Non-pigmented ciliary epithelial cell (primary cell): ENCODE measurements at places on chromosomes 3 and 15.

GRCh38 chr3:152309031-152309430 lies 40.3 kb downstream of the MBNL1 start:
- DNase-seq: no peak

GRCh38 chr3:55069950-55070349 lies 142.1 kb upstream of the LRTM1 start:
- DNase-seq: no peak

DNA sequence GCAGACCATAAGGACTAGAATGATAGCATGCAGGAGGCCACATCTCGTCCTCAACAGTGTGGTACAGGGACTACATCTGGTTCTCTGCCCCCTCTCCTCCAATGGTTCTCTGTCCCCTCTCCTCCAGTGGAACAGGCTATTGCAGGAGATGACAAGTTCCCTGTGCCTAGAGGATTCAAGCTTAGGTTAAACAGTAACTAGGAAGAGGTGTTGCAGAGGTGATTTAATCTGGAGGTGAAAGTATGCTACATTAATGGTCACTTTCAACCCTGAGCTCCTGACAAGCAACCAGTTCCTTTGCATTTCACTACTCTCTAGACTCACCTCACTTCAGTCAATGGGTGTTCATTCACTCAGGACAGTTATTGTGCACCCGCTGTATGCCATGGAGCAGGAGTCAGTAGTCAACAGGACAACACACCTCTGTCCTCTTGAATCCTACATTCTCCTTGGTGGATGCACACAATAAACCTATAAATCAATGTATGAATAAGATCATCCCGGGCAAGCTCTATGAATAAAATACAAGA lies 16.0 kb downstream of the SPATA12 start:
- no peak for DNase-seq

DNA sequence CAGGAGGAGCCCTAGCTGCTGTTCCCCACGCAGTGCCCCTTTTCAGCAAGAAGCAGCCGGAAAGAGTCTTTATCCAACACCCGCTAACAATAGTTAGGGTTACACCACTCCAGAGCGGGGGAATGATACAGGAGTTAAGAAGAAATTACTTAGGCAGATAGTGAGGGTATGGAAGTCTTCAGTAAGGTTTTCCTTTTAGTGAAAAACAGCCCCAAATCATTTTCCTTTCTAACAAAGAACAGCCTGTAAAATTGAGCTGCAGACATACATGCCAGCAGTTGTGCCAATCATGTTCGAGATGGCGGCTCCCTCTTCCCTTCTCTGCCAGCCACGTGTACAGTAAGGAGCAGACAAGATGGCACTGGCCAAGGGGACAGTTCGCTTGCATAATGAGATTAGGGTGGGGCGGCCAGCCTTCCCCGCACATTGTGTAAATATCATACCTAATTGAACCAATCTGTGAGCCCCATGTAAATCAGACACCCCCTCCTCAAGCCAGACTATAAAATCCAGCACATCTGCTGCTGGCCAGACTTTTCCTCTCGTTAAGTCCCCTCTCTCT lies 18.5 kb upstream of the SENP5 start:
- DNase-seq: no peak

DNA sequence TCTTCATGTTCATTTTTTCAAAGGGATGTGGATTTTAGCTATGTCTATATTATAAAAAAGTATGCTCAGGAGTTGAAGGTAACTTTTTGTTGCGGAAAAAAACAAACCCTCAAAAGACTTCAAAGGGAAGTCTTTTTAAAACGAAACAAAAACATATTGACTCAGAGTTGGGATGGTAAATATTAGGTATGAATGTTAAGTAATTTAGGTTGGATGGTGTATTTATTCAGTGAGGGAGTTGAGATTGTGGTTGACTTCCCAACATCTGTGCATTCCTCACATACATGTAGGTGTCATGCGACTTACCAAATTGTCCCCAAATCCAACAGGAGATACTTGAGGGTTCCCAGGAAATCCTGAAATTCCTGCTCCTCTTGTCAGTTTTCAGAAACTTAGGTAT lies 32.7 kb upstream of the PLSCR5 start:
- DNase-seq: no peak

DNA sequence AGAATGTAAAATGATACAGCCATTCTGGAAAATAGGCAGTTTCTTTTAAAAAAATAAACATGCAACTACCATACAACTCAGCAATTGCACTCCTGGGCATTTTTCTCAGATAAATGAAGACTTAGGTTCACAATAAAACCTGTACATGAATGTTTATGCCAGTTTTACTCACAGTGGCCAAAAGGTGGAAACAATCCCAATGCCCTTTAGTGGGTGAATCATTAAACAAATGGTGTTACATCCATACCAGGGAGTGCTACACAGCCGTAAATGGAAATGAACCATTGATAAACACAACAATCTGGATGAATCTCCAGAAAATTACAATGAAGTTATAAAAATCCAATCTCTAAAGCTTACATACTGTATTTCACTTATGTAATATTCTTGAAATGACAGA lies 140.3 kb downstream of the ADAMTSL3 start:
- DNase-seq: no peak

GRCh38 chr3:170233530-170233929 lies 11.3 kb downstream of the PRKCI start:
- DNase-seq: no peak

DNA sequence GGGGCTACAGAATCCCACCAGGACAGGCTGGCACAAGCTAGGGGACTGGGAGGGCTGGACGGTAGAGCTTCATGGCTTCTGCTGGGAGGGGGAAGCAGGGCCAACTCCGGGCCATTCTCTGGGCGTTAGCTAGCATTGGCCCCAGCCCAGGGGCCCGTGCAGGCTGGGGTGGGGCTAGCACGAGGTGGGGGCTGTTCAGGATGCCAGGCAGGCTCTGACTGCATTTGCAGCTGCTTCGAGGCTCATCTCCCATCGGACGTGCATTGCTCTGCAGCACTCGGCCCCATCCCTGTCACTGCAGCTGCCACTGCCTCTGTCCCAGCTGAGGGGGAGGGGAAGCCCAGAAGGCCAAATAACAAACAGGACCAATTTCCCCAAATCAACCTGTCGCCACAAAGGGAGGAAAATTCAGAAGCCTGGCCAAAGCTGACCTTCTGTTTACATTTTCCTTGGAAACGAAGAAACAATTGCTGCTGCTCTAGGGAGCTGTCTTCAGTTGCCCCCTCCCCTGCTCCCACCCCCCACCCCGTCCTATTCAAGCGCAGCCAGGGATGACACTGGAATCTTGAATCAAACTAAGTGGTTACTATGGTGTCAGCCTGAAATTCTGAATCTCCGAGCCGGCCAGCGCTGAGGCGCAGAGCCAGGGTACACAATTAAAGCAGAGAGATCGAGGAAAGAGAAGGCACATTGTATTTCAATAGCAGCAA lies 138.8 kb upstream of the PRR20G start:
- DNase-seq: no peak

DNA sequence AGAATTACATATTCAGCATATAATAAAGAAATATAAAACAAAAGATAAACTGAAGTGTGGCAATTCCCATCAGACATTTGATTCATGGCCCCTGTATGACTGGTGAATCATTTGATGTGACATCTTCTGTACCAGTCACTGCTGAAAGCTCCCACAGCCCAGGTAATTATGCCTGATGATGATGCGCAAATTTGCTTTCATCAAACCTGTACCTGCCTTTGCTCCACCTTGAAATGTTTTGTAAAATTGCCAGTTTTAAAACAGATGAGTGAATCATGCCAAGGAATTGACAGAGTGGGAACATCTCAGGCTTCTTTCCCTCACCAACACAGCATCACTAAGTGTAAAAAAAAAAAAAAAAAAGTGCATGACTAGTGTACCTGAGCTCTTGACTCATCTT lies 66.5 kb upstream of the EIF1B start:
- DNase-seq: no peak

DNA sequence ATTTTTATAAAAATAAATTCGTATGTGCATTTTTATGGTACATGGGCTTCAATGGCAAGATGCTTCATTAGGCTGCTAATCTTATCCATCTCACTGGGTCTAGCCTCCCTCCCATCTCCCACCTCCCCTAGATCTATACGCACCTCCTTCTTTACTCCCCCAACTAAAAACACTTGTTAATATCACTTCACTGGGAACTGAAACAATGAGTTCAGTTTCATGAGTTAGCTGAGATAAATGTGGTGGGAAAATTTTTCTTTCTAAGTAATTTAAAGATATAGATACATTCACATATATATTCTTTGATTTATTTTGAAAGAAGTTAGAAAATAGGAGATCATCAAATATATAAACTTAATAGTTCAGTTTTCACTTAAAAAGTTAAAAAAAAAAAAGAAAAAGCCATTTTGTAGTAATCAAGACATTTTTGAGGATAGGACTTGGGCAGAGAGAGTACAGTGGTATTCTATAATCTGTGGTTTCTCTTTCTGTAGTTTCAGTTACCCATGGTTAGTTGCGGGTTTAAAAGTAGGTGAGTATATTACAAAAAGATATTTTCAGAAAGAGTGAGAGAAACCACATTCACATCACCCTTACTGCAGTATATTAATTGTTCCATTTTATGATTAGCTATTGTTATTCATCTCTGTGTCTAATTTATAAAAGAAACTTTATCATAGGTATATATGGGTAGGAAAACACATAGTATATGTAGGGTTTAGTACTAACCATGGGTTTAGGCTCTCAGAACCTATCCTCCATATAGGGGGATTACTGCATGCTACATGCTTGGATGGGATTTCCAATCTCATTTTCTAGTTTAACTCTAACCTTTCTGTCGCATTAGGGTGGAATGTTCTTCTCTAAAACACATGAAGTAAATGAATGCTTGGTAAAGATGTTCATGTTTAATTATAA lies 316.0 kb upstream of the CBLB start:
- no peak for DNase-seq

DNA sequence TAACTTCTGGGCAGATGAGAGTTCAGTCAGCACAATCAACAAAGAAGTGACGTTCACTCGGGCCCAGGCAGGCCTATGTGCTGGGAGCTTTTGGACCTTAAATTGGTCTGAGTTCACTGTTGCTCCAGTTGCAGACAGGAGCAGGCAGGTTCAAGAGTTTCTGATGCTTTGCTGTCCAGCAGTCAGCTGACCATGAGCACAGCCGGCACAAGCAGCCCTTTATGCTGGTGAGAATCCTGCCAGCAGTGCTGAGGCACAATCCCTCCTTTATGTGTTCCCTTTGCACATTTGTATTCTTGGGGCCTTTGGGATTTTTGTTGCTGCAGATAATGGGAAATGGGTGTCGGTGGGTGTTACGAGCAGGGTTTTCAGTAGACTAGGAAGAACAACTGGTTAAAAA lies 81.2 kb upstream of the GOLGA8J start:
- no peak for DNase-seq

DNA sequence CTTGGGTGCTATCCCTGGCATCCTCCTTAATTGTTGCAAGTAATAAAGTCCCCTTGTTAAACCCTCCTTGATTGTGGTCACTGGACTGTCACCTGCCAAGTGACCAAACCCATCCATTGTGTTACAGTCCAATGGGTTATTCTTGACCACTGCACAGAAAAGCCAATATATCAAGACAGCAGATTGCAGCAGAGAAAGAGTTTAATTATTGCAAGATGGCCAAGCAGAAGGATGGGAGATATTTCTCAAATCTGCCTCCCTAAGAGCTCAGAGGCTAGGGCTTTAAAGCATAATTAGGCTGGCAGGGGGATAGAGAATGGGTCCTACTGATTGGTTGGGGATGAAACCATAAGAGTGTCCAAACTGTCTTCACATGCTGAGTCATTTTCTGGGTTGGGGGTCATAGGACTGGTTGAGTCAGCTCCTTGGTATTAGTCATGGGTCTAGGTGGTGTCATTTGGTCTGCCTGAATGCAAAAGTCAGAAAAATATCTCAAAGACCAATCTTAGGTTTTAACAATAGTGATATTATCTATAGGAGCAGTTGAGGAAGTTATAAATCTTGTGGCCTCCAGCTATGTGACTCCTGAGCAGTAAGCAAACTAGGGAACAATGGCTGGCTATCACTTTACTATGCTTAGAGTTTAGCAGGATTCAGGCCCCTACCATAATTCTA lies 19.1 kb upstream of the XYLB start:
- peak; percentile 44 for DNase-seq

DNA sequence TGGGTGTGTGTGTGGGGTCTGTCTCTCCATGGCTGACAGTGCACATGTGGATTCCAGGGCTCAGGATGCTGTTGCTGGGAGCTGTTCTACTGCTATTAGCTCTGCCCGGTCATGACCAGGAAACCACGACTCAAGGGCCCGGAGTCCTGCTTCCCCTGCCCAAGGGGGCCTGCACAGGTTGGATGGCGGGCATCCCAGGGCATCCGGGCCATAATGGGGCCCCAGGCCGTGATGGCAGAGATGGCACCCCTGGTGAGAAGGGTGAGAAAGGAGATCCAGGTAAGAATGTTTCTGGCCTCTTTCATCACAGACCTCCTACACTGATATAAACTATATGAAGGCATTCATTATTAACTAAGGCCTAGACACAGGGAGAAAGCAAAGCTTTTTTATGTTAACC lies 10.5 kb downstream of the ADIPOQ start:
- DNase-seq: no peak

DNA sequence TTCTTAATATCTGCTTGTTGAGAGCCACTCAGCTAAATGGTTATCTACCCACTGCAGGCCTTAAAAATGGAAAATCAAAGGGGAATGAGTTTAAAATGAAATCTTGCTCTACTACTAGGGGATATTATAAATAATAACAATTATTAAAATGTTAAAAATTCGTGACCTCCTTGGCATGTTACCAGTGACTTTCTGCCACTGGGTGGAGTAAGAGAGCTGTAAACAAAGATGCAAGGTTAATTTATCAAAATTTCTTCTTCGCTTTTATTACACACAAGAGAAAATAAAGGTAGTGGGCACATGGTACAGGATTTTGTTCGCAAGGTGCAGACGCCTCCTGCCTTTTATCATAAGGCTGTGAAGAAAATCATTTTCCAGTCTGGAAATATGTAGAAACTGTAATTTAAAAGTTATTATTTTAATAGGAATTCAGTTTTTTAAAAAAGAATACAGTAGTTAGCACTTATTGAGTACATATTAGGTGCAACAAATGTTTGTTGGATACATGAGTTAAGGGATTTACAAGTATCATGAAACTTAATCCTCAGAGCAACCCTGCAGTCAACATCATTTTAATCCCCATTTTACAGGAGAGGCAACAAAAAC lies 272.6 kb downstream of the SUCLG2 start:
- DNase-seq: no peak

GRCh38 chr3:71791634-71792033 lies 6.7 kb upstream of the PROK2 start:
- DNase-seq: no peak

GRCh38 chr15:76905855-76906254 lies 715 bp upstream of the SCAPER start:
- no peak for DNase-seq

DNA sequence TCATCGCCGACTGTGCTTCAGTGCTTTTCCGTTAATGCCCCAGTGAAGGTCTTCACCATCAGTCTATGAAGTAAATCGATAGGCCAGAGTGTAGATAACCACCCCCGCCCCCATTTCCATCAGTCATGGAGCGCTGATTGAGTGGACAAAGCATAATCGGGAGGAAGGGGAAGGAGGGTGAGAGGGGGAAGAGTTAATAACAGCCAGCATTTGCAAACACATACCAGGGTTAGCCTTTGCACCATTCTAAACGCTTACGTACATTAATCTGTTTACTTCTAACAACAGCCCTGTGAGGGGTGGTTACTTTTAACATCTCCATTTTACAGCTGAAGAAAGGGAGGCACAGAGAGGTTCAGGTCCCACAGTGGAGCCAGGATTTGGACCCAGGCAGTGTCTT lies 26.8 kb downstream of the EDEM1 start:
- no peak for DNase-seq
